ENCODE measurements at places on chromosomes 2 and 18. TPM values are rescaled to one million over a fixed set of nuclear protein-coding genes. Genes with fewer than 3 reads are reported as not detected.

Gene ALMS1
- 10.3 TPM for polyA plus RNA-seq

Gene CSRNP3
- 0.18 TPM for polyA plus RNA-seq

Gene CIB4
- polyA plus RNA-seq: not detected

Gene REEP1
- 0.28 TPM for polyA plus RNA-seq

Gene STON1
- polyA plus RNA-seq: 4.0 TPM

Gene ST6GAL2
- polyA plus RNA-seq: not detected

Gene STK17B
- polyA plus RNA-seq: 6.1 TPM

Gene GKN2
- not detected for polyA plus RNA-seq

Gene PLCD4
- 1.0 TPM for polyA plus RNA-seq

Gene ALPP
- not detected for polyA plus RNA-seq

DNA sequence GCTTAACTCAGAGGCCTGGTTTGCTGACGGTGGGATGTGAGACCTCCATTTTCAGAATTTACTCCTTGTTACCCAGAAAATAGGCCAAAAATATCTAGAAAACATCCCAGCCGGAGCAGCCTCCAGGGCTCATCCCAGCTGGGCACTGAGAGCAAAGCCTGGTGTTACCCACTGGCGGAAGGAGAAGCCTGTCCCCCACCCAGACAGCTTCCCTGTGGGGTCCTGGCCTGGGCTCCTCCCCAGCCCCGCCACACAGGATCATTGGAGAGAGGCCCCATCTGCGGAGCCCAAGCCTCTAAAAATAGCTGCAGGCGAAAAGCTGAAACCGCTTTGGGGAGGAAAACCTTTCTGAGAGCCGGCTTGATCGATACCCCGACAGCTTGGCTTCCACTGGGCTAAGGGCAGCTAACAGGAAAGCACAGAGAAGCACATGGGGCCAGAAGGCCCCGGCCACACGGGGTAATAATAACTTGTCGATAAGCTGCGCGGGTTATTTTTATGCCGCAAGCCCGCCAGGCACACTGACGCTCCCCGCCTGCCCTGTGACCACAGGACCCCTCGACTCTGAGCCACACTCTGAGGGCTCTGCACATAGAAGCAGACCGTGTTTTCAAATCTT is 26.9 kb upstream of the FAHD2A start:
- DNase-seq: no peak

DNA sequence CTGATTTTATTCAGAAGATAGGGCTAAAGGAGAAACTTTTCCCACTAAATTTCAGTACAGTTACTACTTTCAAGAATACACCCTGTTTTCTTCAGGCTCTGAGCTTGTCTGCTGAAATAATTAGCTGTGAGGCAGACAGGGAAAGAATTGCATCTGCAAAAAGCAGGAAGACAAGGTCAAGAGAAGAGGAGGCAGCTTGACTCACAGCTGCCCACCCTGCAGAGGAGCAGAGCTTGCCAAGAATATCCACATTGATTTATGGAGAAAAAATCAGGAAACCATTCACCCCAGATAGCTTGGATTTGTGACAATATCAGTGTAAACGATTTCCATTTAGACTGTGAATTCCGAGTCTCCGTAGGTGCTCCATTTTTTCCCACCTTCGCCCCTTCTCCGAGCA is 49.0 kb downstream of the ACTR2 start:
- DNase-seq: no peak

DNA sequence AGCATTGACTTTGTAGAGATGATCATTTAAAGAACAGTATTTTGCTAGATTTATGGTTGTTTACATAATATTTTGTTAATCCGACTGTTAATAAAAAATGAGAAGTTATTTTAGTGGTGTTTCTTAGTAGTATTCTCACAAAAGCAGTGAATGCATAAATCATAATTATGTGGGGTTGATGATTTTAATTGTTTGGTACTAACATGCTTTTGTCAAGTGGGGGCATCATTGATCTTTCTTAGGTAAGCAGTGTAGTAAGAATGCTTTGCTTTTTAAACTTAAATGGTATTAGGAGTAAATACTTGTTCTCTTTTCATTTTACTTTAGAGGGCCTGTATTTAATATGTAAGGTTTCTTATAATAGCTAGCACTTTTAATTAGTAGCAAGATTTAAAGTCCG is 109.2 kb upstream of the OTX1 start:
- DNase-seq: no peak

DNA sequence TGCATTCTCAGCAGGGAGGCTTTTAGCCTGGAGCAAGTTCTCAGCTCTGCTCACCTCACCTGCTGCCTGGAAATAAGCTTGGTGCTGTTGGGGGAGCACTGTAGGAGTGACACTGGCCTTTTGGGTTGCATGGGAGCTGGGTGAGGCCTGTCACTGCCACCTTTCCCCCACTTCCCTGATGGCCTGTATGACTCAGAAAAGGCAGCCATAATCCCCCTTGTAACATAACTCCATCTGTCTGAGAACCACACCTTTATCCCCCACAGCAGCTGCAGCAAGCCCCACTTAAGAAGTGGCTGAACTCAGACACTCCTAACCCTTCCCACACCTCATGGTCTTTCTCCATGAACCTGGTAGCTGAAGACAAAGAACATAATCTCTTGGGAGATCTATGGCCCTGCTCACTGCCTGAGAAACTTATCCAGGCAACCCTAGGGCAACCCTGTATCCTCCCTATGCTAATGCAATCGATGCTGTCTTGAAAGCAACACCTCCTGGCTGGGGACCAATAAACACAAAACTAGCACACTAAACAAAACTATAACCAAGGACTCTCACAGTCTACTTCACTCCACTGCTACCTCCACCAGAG is 258.9 kb upstream of the OSR1 start:
- DNase-seq: no peak

GRCh38 chr2:200761266-200761665 is 50.4 kb upstream of the BZW1 start:
- DNase-seq: peak; percentile 61

DNA sequence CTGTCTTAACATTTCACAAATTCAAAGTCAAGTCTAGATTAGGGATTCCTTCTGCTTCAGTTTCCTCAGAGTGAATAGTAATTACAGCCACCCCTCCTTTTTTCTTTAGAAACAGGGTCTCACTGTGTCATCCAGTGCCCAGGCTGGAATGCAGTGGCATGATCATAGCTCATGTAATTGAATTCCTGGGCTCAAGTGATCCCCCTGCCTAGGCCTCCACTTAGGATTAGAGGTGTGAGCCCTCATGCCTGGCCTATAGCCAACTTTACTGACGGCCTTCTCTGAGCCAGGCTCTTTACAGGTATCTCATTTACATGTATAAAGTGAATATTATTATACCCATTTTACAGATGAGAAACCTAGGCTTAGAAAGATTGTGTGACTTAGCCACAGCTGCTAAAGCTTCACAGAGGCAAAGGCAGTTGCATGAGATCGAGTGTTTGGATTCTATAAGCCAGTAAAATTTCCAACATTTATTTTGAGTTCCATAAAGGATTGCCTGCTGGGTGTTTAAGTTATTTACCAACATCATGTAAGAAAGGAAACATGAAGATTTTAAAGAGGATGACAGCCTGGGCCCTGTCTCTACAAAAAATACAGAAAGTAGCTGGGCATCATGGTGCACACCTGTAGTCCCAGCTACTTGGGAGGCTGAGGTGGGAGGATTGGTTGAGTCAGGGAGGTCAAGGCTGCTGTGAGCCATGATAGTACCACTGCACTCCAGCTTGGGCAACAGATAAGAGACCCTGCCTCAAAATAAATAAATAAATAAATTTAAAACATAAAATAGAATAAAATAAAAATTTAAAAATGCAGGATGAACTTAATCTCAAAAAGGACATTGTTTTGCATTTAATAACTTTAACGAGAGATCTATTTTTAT is 1.8 kb downstream of the ENOSF1 start:
- no peak for DNase-seq

DNA sequence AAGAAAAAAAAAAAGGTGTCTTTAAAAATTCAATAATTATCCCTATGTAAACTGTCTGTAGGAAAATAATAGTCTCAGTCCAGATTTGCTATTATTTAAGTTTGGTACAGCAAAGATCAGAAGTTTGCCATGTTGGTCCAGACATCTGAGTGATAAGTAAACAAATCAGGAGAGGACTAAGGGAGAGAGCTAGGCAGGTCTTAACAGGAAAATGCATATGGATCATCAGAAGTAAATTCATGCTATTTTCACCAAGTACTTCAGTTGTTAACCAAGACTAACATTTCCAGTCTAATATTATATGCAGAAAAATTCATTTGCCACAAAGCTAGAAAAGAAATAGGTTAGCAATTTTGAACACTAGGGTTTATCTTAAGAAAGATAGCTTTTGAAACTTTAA is 95.0 kb upstream of the STK17B start:
- DNase-seq: no peak

- no peak for DNase-seq
Observed at GRCh38 chr2:45121236-45121927, 112.1 kb upstream of the SIX2 start.

- no peak for DNase-seq
Observed at GRCh38 chr18:77068321-77069312, 64.0 kb downstream of the MBP start.

DNA sequence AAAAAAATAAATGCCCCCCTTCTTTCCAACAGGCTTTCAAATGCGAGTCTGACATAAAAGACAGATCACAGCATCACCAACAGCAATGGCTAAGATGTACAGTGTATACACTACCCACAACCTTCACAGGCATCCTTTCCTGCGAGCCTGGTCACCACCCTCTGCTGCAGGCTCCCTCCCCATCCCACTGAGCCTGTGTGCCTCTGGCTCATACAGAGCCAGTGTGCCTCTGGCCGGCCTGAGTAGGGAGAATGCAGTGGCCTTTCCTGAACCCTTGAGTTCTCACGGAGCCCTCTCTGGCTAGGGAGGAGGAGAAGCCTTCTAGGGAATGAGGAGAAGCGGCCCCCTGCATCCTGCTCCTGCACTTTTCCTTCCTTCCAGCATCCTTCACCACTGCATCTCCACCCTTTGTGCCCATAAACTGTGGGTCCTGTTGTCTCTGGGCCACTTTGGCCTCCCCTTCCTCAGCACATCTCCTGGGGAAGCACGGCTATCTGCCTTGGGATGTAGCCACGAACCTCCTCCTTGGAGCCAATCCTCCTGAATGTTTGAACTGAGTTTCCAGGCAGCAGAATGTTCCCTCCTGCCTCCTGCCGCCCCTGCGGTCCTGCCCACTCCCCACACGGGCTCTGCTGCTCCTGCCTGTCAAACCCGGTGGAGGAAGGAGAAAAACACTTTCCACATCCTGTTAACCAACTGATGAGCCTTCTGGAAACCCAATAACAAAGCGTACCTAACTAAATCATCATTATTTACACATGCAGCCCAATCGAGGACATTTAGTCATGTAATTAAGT is 22.5 kb downstream of the GYPC start:
- DNase-seq: no peak

DNA sequence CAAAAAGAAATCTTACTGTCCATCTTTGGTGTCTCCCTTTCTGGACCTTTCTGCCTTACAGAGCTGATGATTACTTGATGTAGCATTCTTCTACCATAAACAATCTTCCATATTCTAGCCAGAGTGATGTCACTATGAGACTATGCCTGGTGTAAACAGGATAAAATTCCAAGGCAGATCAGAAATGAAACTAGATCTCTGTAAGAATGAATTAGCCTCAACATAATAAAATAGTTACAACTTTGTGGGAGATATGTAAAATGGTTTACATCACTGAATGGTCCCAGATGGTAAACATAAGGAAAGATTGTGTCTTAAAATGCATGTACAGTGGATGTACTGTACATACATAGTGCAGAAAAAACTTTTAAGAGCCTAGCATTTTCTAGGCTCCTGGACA is 112.3 kb upstream of the ZNF521 start:
- DNase-seq: peak; percentile 54

DNA sequence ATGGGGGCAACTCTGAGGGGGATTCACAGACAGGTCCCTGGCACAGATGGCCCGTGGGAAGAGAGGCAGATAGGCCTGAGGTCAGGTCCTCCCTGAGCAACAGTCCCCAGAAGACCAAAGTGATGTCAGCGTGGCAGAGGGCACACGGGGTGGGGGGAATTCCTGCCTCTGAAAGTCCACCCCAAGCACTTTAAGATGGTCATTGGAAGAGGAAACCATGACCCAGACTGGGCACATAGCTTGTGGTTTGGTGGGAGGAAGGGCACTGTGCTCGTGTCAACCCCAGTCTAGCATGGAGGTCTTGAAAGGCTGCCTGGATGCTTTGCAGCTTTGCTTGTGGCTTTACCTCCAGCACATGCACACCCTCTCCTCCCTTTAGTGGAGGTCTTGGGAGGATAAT is 38.0 kb upstream of the SIX2 start:
- DNase-seq: no peak

DNA sequence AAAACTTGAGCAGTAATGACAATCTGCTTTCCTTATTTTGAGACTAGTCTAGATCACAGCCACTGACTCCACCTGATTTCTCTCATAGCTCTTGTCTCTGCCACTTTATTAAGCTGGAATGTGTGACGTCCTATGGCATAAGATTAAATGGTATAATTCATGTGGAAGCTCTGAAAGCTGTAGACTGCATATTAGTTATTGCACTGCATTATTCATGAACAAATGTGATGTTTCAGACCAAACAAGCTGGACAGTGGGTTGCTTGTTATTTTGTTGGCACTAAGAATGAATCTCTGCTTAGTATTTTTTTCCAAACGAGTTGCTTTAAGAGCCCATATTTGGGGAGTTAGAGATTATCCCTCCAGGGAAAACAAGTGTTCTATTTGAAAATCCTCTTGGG is 1218.5 kb downstream of the SUCLG1 start:
- DNase-seq: no peak

DNA sequence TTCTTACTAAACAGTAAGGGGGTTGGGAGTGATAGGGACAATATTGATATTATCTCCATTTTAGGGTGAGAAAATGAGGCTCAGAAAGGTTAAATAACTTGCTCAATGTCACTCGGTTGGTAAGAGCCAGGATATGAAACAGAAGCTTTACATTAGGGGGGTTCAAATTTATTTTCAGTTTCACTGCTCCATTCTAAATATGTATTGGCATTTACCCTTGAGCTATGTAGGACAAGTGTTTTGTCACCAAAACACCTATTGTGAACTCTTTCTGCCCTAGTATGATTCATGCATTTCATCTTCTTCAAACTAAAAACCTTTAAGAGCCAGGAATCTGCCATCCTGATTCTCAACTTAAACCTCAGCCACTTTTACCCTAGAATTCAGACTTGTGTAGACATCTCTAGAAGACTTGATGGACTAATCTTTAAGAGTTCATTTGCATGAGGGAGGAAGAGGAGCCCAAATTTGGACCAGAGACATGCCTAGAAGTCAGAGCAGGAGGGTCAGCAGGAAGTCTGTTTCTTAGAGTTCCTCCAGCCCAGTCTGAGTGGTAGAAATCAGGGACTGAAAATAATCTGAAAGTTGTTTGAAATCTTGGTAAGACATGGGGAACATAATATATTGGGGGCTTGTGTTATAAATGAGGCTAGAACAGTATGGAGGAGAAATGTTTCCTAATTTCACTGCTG is 129.4 kb upstream of the ATP5MC3 start:
- DNase-seq: no peak

GRCh38 chr2:222734703-222735014 is 63.2 kb downstream of the MOGAT1 start:
- no peak for DNase-seq

Measured in BJ (cell line).